HCT116 (cell line): ENCODE measurements at places on chromosomes 3 and 15. TPM values are rescaled to one million over a fixed set of nuclear protein-coding genes. Genes with fewer than 3 reads are reported as not detected.

- peaks cover 6% of the 10 kb centered on the region; the same call in 1 of the 2 replicates for H3K4me1 ChIP-seq
- H3K4me3 ChIP-seq: no peak overlapping the region
- DNase-seq: no peak
- no peak overlapping the region for H3K27ac ChIP-seq
- no peaks in the 10 kb centered on the region for H3K36me3 ChIP-seq
Measured at GRCh38 chr3:188594139-188594538, 440.2 kb downstream of the LPP start.

The AP4E1 gene
- 10.1 TPM for total RNA-seq

GRCh38 chr3:157918402-157918801 is 187.8 kb downstream of the SHOX2 start:
- H3K4me1 ChIP-seq: no peaks in the 10 kb centered on the region
- H3K27ac ChIP-seq: no peak overlapping the region
- H3K27me3 ChIP-seq: no peaks in the 10 kb centered on the region
- DNase-seq: no peak

The ARID3B gene
- total RNA-seq: 8.1 TPM

DNA sequence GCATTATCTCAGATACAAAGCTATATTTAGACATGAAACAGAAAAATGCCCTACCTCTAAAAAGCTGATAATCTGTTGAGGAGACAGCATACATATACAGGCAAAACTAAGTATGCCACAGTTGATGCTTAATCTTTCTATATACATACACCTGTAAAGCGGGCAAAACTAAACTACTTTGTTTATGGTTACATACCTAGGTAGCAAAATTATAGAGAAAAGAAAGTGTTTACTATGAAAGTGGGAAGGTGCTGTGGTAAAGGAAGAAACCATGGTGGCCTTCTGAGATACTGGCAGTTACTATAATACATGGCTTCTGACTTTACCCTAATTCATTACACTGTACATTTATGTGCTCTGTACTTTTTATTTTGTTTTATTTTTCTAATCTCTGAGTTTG is 36.0 kb upstream of the NR1I2 start:
- no peak overlapping the region for H3K4me3 ChIP-seq
- no peaks in the 10 kb centered on the region for H3K4me1 ChIP-seq
- no peaks in the 10 kb centered on the region for H3K27me3 ChIP-seq
- H3K27ac ChIP-seq: no peak overlapping the region
- DNase-seq: no peak

The SPATA12 gene
- total RNA-seq: 0.22 TPM

DNA sequence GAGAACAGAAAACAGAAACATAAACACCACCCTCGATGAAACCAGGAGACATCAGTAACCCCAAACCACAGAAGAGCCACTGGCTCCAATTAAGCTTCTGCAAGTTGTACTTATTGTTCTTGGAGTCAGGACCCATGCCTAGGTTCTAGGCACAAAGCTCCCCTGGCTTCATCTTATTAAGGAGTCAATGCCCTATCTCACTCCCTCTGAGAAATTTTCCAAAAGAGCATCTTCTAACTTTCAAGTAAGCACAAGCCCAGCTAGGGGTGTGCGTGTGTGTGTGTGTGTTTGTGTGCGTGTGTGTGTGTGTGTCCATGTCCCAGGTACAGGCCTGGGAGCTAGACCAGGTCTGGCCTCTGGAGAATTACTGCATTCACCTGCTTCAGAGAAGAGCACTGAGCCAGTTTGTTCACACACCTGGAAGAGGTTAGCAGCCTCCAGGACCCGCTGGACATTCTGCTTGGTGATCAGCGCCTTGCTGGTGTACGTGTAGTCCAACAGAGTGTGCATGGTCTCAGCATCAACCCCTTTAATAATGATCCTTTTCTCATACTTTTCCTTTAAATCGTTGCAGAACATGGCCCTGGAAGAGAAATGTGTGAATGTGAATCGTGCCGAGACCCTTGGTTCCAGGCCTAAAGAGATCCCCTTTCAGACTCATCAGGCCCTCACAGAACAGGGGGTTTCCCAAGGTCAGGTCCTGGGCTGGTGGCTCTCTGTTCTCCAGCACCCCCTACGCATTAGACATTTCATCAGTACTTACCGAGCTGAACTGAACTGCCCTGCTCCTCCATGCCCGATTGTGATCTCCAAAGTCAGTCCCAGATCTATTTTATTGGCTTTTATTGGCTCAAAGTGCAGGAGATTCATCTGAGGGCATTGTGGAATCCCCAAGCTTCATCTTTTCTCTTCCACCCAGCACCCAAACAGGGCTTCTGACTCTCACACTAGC is 27.8 kb downstream of the KLHL6 start:
- H3K36me3 ChIP-seq: no peaks in the 10 kb centered on the region
- no peaks in the 10 kb centered on the region for H3K4me1 ChIP-seq
- DNase-seq: no peak
- H3K27ac ChIP-seq: no peak overlapping the region
- peaks cover 10% of the 10 kb centered on the region; the same call in 1 of the 2 replicates for H3K27me3 ChIP-seq

GRCh38 chr3:187828579-187829452 is 83.5 kb upstream of the BCL6 start:
- no peak overlapping the region for H3K4me3 ChIP-seq
- no peaks in the 10 kb centered on the region for H3K4me1 ChIP-seq
- H3K27me3 ChIP-seq: no peaks in the 10 kb centered on the region
- no peak for DNase-seq
- no peaks in the 10 kb centered on the region for H3K36me3 ChIP-seq

The PLSCR2 gene
- total RNA-seq: not detected

GRCh38 chr3:107581230-107581629 is 58.5 kb downstream of the BBX start:
- no peaks in the 10 kb centered on the region for H3K4me1 ChIP-seq
- DNase-seq: no peak
- no peaks in the 10 kb centered on the region for H3K27me3 ChIP-seq
- no peak overlapping the region for H3K27ac ChIP-seq

GRCh38 chr3:54897028-54897711 is 30.7 kb downstream of the LRTM1 start:
- H3K27me3 ChIP-seq: no peaks in the 10 kb centered on the region
- no peak overlapping the region for H3K27ac ChIP-seq
- H3K4me3 ChIP-seq: no peak overlapping the region
- H3K36me3 ChIP-seq: no peaks in the 10 kb centered on the region
- no peak for DNase-seq
- H3K4me1 ChIP-seq: no peaks in the 10 kb centered on the region

GRCh38 chr3:139532976-139533375 is 6.6 kb downstream of the RBP1 start:
- H3K4me1 ChIP-seq: peaks cover 58% of the 10 kb centered on the region
- no peaks in the 10 kb centered on the region for H3K27me3 ChIP-seq
- H3K27ac ChIP-seq: peak overlapping the region; percentile 81; the same call in 1 of the 2 replicates

- no peak for DNase-seq
- no peaks in the 10 kb centered on the region for H3K36me3 ChIP-seq
Measured at GRCh38 chr3:33694944-33695343, 23.1 kb downstream of the CLASP2 start.

- no peaks in the 10 kb centered on the region for H3K27me3 ChIP-seq
- no peak overlapping the region for H3K4me3 ChIP-seq
- peaks cover 11% of the 10 kb centered on the region; the same call in 1 of the 2 replicates for H3K4me1 ChIP-seq
- no peak for DNase-seq
Measured at GRCh38 chr3:123096731-123097130, 29.9 kb downstream of the PDIA5 start.

DNA sequence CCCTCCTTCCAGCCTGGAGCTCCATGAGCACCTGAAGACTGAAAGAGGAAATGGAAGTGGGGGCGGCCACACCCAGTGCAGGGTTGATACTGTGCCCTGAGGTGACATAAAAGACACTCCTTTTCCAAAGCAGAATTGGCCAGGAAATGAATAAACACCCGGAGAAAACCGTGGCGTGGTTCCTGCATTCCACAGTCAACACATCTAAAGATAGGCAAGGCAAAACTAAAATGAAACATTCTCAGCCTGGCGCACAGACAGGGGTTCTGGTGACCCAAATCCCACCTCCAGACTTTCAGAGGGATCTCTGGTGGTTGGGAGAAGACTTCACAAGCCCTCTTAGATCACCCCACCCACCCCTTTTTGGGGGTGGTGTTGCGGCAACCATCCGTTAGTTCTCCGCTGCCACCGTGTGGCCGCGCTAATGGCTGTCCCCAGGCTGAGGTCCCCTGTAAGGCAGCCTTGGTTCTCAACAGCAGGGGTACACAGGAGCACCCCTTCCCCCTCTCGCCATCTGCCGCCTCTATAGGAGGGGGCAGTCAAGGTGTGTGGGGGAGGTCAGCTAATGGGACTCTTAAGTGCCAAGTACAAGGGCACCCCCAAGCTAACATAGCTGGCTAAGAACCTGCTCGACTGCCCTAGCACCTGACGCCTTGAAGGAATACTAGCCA is 2.5 kb upstream of the MST1R start:
- H3K4me1 ChIP-seq: peaks cover 52% of the 10 kb centered on the region
- H3K27ac ChIP-seq: peak overlapping the region; percentile 89
- DNase-seq: peak; percentile 55
- H3K36me3 ChIP-seq: no peaks in the 10 kb centered on the region

DNA sequence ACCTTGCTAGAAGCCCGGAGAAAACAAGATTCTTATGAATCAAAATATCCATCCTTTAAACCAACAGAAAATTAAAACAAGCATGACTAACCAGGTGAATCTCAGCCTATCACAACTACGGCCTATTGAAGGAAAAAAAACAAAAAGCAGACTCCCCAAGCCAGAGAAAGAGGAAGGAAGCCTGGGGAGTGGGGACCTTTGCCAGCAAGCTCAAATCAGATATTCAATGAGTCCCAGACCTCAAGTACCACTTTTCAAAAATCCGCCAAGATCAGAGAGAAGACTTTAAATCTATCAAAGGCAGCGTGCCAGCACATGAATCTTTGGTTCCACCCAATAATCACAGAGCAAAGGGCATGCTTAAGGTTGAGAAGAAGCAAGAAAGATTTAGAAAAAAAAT is 253.8 kb downstream of the NTRK3 start:
- no peak overlapping the region for H3K27ac ChIP-seq
- H3K4me1 ChIP-seq: no peaks in the 10 kb centered on the region
- H3K27me3 ChIP-seq: no peaks in the 10 kb centered on the region

DNA sequence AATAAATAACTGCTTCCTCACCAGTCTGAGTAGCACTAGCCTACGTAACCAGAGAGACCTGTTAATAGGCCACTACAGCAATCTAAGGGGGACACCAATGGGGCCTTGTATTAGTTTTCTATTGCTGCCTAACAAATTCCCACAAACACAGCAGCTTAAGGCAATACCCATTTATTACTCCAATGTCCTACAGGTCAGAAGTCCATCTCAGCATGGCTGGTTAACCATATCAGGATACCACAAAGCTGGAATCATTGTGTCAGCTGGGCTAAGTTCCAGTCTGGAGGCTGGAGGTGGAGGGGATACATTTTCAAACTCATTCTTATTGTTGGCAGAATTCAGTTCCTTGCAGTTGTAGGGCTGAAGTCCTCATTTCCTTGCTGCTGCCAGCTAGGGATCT is 331.9 kb downstream of the ULK4 start:
- DNase-seq: no peak
- H3K4me1 ChIP-seq: no peaks in the 10 kb centered on the region
- H3K27me3 ChIP-seq: no peaks in the 10 kb centered on the region
- no peaks in the 10 kb centered on the region for H3K36me3 ChIP-seq
- no peak overlapping the region for H3K4me3 ChIP-seq

The SPINK8 gene
- not detected for total RNA-seq

DNA sequence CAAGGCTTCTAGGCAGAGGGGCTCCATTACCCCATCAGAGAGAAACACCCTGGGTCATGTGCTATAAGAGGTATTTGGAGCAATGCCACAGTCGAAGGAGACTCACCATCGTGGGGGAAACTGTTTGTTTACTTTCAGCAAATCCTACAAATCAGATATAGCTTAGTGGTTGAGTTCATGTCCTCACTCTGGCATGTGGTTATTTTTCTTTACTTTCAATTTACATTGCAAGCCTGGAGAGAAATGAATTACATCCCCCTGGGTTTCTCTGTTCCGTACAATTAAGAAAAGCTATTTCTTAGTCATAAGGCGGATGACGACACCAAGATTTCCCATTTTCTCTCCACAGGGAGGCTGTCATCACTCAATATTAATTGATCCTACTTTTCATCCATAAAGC is 36.9 kb downstream of the RFTN1 start:
- no peak overlapping the region for H3K4me3 ChIP-seq
- no peak for DNase-seq
- no peaks in the 10 kb centered on the region for H3K36me3 ChIP-seq
- H3K27ac ChIP-seq: no peak overlapping the region

DNA sequence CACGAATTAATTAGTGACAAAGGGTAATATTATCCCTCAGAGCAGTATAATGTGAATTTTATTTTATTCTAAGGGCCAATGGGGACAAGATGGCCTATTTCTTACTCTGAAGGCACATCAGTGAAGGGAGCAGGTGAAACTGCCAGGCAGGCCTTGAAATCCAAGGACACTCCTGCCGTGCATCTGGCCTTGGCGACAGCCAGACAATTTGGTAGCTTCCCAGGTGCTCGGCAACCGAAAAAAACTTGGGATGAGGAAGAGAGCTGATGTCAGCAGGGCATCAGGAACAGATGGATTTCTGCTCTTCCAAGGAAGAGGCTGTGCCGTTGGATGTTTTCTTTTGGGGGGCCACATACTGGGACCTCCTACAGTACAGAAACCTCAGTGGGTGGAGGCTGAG is 83.2 kb upstream of the ADAMTSL3 start:
- no peak for DNase-seq
- no peaks in the 10 kb centered on the region for H3K4me1 ChIP-seq
- H3K27me3 ChIP-seq: no peaks in the 10 kb centered on the region

The ITIH3 gene
- total RNA-seq: 0.44 TPM

DNA sequence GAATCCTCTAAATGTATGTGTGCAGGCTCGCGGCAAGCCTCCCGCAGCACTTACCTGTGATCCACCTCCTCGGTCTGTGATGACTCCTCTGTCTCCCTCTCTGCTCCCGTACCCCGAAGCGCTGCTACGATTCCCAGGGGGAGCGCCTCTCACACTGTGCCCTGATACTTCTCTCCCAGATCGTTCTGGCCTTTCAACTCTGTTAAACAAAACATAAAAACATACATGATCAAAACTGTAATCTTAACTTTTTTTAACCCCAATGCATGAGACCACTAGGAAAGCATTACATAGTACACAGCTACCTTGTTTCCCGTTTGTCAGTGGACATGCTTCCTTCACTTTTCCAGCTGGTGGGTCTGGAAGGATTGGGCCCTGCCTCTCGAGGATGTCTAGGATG is 46.6 kb downstream of the SLTM start:
- peaks cover 57% of the 10 kb centered on the region for H3K36me3 ChIP-seq
- H3K4me3 ChIP-seq: no peak overlapping the region
- no peak overlapping the region for H3K27ac ChIP-seq

GRCh38 chr15:62769604-62770003 is 272.9 kb upstream of the TPM1 start:
- peak; percentile 47 for DNase-seq
- peaks cover 14% of the 10 kb centered on the region for H3K4me1 ChIP-seq
- H3K27me3 ChIP-seq: no peaks in the 10 kb centered on the region
- H3K27ac ChIP-seq: no peak overlapping the region
- H3K4me3 ChIP-seq: no peak overlapping the region

DNA sequence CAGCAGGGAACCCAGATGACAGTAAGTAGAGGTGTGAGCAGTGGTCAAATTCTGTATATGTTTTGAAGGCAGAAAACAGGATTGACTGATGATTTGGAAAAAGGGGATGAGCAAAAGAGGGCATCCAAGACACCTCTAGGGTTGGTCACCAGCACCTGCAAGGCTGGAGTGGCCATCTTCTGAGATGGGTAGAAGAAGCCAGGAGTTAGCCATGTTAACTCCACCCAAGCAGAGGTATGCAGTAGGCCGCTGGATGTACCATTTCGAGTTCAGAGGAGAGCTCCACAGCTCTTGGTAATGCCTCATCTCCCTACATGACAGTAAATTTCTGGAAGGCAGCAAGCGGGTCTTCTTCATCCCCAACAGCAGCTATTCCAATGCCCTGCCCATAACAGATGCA is 7.0 kb downstream of the RFTN1 start:
- DNase-seq: no peak
- H3K4me3 ChIP-seq: no peak overlapping the region
- H3K36me3 ChIP-seq: no peaks in the 10 kb centered on the region
- no peaks in the 10 kb centered on the region for H3K27me3 ChIP-seq
- no peaks in the 10 kb centered on the region for H3K4me1 ChIP-seq
